ACHN (cell line): ENCODE measurements at places on chromosomes 12 and 14.

DNA sequence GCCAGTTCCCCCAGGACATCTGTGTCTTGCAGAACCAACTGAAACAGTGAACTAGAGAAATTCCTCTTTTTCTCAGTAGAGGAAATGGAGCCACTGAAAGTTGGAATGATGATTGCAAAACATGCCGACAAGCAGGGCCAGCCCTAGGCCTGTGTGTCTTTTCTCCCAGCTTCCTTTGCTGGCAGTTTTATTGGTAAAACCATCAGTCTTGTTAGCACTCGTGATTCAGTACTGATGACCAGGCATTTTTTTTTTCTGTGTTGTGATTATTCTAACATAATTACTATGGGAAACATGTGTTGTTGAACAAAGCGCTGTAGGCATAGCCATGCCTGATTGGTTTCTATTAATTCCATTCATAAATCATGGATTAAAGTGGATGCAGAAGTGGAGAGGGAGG, 620.7 kb downstream of the AACS start:
- DNase-seq = no peak

DNA sequence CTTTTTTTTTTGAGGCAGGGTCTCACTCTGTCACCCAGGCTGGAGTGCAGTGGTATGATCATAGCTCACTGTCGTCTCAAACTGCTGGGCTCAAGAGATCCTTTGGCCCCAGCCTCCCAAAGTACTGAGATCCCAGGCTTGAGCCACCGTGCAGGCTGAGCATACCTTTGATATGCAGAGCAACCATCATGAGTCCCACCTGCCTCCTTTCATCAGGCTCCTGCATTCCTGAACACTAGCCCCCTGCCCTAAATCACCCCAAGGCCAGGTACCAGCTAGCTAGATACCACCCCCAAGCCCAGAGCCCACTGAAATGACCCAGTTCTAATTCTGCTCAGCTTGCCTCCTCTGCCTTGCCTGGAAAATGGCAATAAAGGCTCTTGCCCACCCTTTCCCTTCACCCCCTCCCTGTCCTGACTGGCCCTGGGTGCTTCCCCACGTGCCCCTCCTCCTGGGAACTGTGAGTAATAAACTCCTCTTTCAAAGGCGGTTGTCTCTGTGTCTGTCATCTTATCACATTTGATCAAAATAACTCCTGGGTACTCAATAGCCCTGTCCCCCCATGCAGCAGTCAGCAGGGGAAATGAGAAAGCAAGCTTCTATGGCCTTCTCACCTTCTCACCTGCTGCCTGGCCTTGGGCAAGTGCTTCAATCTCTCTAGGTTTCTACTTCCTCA, 6.4 kb upstream of the BRF1 start:
- DNase-seq = no peak

DNA sequence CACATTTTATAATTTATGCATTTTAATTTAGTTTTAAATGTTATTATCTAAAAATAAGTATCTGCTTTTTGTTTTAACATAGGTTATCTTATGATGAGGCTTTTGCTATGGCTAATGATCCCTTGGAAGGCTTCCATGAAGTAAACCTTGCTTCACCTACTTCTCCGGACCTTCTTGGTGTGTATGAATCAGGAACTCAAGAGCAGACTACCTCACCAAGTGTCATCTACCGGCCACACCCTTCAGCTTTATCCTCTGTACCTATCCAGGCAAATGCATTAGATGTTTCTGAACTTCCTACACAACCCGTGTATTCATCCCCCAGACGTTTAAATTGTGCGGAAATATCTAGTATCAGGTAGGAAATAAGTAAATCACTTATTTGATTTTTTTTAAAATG, 16.6 kb downstream of the RAB3IP start:
- DNase-seq = no peak

- DNase-seq = peak; percentile 77
These were observed at the start of gene PTPN21 for GRCh38 chr14:88554457-88555286. PTPN21 (minus strand) TSS chr14:88555007; CDS start chr14:88550417, 4,590 bp downstream.

- DNase-seq = no peak
These were observed 45.6 kb downstream of the TRMT5 start for GRCh38 chr14:60935319-60935718.

GRCh38 chr14:57464008-57464730, 29.5 kb downstream of the CCDC198 start:
- peak; percentile 91 for DNase-seq

GRCh38 chr14:77061630-77062257, 33.2 kb upstream of the IRF2BPL start:
- no peak for DNase-seq

DNA sequence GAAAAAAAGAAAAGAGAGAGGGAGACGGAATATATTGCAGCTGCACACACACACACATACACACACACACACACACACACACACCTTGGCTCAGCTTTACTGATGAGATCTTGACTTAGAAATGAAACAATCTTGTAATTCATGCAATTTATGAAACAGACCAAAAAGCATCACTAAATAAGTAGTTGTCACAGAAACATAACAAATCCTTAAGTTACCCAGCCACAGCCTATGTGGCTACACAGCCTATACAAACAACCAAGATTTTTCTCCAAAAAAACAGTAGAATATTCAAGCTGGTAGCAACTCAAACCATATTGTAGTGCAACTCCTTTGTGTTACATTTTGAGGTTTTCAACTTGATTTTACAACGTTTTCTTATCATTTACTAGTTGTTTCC, 37.9 kb upstream of the GNG2 start:
- no peak for DNase-seq

DNA sequence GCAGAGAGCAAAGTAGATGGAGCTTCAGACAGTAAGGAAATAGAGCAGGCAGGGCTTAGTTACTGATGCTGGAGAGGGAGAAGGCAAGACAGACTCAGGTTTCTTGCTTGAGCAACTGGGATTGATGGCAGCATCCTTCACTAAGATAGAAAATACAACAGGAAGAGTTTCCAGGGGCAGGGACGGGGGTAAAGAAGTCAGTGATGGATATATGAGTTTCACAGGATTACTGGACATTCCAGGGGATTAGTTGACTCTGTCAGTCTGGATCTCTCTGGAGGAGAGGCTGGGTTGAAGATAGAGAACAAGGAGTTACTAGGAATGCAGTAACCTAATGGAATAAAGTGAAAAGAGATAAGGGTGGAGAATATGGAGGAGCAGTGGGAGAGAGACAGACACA, 74.5 kb upstream of the ATF1 start:
- DNase-seq = no peak

GRCh38 chr12:124399622-124400021, 104.7 kb downstream of the RFLNA start:
- peak; percentile 61 for DNase-seq

GRCh38 chr12:14289601-14290000, 75.9 kb upstream of the ATF7IP start:
- no peak for DNase-seq

DNA sequence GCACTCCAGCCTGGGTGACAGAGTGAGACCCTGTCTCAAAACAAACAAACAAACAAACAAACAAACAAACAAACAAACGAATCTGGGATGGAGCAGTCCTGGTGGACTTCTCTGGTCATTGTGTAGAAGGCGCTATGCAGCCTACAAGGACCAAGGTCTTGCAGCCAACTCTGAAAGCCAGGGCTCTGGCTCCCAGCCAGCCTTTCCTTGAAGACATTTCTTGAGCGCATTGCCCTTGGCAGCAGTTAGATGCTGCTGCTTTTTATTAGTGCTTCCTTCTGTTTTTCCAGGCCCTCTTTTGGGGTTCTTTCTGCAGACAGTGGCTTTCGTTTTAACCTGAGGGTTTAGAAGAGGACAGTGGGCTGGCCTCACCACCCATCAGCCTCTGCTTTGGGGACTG, 20.2 kb downstream of the CCDC177 start:
- no peak for DNase-seq

GRCh38 chr12:67910360-67911274, 78.6 kb upstream of the IFNG-AS1 start:
- peak; percentile 93 for DNase-seq

GRCh38 chr12:113612793-113613192, 141.1 kb upstream of the LHX5 start:
- no peak for DNase-seq

DNA sequence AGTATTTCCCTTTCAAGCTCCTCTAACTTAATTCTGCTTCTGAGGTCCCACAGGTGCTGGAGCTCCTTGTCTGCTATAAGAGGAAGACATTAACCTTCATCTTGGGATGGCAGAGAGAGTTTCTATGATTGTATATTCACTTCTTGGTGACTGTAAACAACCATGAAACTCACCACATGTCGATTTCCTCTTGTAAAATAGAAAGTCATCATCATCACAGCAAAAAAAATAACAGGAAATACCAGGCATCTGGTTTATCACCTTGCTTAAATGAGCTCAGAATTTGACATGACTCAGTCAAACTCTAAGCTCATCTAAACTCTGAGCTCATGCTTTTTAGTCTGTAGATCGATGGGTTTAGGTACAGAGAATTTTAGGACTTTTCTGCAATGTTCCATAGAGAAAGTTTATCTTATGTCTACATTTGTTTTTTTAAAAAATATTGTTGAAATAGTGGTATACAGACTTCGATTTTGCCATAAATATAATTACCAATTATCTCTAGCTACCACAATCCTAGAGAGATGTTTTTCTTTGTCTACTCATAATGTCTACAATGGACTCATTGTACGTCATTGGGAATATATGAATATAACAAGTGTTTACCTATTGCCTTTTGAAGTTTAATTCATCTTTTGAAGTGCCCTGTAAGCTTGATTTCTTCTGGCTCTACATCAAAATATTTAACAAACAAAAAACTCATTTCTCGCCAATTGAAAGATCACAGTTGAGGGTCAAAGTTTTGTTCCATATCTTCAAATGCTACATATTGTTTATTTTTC, 58.4 kb downstream of the IGF1 start:
- no peak for DNase-seq

GRCh38 chr12:119989731-119990381, 820 bp downstream of the BICDL1 start:
- DNase-seq = peak; percentile 91

DNA sequence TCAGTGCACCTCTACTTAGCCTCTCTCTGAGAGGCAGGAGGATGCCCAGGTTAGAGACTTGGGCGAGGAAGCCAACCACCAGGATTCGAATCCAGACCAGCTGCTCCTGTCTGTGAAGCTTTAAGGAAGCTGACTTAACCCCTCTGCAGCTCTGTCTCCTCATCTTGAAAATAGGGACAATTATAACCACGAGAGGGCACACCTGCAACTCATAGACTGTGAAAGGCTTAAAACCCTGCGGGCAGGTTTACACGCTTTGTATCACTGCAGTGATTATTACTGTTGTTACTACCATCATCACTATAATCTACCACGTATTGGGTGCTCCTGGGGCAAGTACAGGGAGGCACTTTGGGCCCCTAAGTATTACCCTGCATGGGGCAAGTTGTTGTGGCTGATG, 379.8 kb downstream of the VRK1 start:
- peak; percentile 48 for DNase-seq

- DNase-seq = no peak
These were observed 47.9 kb downstream of the TMEM117 start for GRCh38 chr12:43883748-43884147.

- peak; percentile 22 for DNase-seq
These were observed 56.4 kb upstream of the LTA4H start for GRCh38 chr12:96091833-96092232.

- no peak for DNase-seq
These were observed 258.4 kb downstream of the AKAP6 start for GRCh38 chr14:32587461-32587860.

GRCh38 chr12:71297930-71298329, 140.1 kb upstream of the TSPAN8 start:
- DNase-seq = no peak

DNA sequence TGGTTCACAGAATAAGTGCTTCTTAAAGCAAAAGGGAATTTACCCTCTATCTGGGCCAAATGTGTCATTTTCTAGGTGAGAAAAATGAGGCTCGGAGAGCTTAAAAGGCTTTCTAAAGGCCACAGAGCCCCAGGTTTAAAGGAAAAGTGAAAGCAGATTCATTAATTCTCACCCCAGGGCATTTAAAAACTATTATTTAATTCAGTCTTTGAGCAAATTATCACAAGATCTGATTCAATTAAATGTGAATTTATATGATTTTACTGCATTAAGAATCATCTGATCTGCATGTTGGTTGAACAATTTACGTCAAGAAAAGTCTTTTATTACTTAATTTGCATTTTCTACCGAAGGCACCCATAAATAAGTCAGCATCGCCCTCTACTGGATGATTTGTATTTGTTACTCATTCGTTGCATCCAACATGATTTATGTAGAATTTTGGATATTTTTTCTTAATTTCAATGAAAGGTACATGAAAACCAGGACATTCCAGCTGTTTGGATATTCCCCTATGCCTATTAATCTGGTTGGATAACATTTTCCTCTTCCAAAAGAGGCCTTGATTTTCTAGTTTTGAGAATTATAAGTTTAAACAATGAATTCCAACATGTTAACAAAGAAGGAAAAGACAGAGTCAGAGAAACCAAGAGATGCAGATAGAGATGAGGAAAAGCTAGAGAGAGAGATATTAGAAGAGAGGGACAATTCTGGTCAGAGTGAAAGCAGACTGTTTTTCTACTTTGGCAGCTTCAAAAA, 19.1 kb upstream of the DHRS7 start:
- DNase-seq = peak; percentile 63

DNA sequence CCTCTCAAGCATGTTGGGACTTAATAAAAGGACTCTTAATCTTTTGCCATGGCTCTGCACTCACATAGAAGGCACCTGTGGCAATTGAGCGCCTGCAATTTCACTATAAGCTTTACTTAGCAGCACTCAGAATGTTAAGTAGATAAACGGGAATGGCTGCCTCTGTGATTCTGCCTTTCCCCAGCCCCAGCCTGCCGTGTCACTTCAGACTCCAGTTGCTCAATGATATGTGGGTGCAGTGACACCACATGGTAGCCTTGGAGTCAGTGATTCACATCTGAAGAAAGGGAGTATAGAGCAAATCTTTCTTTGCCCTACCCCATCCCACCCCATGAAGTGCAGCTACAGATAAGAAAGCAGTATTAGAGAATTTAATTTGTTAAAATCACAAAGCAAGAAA, 96.1 kb downstream of the ZFC3H1 start:
- no peak for DNase-seq

DNA sequence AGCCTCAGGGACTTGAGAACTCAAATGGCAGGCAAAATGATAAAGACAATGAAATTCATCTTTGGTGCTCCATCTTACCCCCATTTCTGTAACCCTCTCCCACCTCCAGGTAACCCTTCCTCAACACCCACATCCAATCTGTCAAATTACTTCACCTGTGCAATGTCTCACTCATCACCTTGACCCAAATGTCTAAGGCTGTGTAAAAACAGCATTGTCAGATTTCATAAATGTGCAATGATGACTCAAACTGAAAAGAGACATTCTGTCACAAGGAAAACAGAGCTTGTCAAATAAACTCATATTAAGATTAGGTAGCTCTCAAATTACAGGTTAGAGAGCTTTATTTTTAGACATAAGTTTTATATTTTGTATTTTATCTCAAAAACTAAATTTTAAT, 19.9 kb upstream of the COCH start:
- DNase-seq = no peak

DNA sequence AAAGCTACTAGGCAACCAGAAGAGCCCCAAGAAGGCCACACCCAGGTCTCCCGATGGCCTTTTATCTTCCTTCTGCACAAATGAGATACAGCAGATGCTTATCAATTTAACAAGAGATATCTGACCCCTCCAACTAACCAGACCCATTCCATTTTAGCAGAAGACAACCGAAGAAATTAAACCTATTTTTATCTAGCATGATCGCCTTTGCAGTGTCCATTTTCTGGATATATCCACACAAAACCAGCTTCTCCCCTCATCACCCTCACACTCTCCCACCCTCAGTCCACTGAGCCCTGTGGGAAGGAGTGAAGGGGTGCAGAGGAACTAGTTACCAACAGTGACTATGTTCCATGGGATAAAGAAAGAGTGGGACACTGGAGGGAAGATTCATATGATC, 20.9 kb upstream of the DHRS4 start:
- DNase-seq = no peak

GRCh38 chr12:55698241-55698955, 9.3 kb downstream of the ITGA7 start:
- no peak for DNase-seq
